Sigmoid colon (tissue), 7 donors: ENCODE measurements at places on chromosomes 2 and 18.

- DNase-seq, result no peak
Observed at GRCh38 chr18:45103319-45104048, 422.8 kb downstream of the SETBP1 start.

GRCh38 chr2:45743531-45744396 lies 92.3 kb downstream of the PRKCE start:
- peak; percentile 84 for DNase-seq

DNA sequence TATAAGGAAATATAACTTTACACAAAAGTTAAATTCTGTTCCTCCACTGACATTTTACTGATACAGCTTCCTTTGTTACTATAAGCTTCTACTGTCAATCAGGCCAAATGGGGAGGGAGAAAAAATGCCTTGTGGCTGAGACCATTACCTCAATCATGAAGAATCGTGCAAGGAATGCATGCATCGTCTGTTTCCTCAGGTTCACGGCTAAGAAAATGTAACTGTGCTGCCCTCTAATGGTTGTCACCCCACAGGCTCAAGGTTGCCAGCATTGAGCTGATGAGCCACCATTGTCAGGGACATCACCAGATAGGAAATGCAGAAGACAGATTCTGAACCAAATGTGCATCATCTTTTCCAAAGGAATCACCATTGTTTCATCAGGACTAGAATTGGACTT lies 426.9 kb downstream of the CDH2 start:
- no peak for DNase-seq

- no peak for DNase-seq
Observed at GRCh38 chr2:31384351-31384750, 30.2 kb downstream of the XDH start.
